ENCODE measurements at places on chromosomes 3 and 15. TPM values are rescaled to one million over a fixed set of nuclear protein-coding genes. Genes with fewer than 3 reads are reported as not detected.

SHQ1 gene
- 33.7 TPM for total RNA-seq

DNA sequence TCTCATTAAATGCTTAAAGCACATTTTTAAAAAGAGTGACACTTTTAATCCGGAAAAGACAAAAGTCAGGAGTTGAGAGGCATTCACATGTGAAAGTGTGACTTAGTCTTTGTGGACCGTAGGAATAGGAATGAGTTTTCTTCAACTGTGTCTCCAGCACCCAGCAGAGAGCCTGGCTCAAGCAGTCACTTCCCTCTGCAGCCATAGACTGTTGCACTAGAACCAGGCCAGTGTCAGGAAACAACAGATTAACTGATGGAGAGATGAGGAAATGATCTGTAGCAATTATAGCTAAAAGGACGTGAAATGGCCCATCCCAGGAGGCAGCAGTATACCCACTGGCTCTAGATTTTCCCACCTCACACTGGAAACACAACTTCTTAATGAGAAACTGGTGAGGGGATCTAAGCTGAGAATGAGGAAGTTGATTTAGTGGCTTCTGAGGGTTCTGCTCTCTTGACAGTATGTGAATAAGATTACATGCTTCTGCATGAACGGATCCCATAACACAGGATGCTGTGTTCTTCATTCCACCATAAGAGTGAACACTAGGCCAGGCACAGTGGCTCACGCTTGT, 19.8 kb downstream of the CFAP92 start:
- DNase-seq, result no peak
- H3K36me3 ChIP-seq, result no peaks in the 10 kb centered on the region
- no peaks in the 10 kb centered on the region for H3K27me3 ChIP-seq
- H3K4me1 ChIP-seq, result no peaks in the 10 kb centered on the region
- H3K4me3 ChIP-seq, result no peak overlapping the region
- H3K27ac ChIP-seq, result no peak overlapping the region

DNA sequence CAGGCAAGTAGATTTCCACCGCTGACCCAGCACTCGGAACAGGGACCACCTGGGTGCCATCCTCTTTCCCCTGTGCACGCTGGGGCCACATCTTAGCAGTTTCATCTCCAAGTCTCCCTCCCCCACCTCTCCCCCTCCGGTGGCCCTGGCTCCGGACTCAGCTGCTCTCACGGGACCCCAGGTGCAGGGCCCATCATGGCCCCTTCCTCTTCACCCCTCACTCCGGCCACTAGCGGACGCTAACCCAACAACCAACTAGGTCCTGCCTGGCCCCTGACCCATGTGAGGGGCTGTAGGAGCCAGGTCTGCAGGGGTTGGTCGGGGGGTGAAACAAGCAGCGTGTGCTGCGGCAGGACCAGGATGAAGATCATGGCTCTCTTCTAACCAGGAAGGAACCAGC, 31.3 kb upstream of the IQSEC1 start:
- no peak overlapping the region for H3K27ac ChIP-seq
- H3K36me3 ChIP-seq, result no peaks in the 10 kb centered on the region
- H3K27me3 ChIP-seq, result no peaks in the 10 kb centered on the region

GRCh38 chr15:30929982-30930381, 26.3 kb downstream of the FAN1 start:
- no peaks in the 10 kb centered on the region for H3K27me3 ChIP-seq
- no peak for DNase-seq
- H3K27ac ChIP-seq, result no peak overlapping the region

DNA sequence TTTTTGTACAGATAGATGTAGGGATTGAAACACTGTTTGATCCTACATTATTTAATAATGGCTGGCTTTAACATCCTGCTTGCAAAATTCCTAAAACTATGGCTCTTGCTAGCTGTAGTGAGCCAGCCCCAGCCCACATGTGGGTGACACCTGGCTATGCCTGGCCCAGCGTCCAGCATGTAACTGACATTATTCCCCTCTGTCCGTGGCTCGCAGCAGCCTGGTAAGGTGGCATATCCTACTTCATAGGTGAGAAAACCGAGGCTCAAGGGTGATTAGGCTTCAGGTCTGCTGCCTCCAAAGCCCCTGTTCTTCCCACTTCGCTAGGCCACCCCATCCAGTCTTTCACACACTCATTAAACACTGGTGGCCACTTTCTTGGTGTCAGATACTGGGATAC, 1.6 kb downstream of the CALML4 start:
- H3K36me3 ChIP-seq, result no peaks in the 10 kb centered on the region
- H3K4me3 ChIP-seq, result no peak overlapping the region
- H3K4me1 ChIP-seq, result peaks cover 21% of the 10 kb centered on the region
- DNase-seq, result no peak
- H3K27me3 ChIP-seq, result no peaks in the 10 kb centered on the region
- no peak overlapping the region for H3K27ac ChIP-seq

GRCh38 chr3:172209333-172210321, 170.2 kb downstream of the FNDC3B start:
- H3K36me3 ChIP-seq, result no peaks in the 10 kb centered on the region
- H3K27ac ChIP-seq, result no peak overlapping the region
- no peaks in the 10 kb centered on the region for H3K27me3 ChIP-seq
- H3K4me3 ChIP-seq, result no peak overlapping the region
- H3K4me1 ChIP-seq, result peaks cover 12% of the 10 kb centered on the region

ATP13A5 gene
- total RNA-seq, result not detected

KLF15 gene
- total RNA-seq, result 19.5 TPM

DNA sequence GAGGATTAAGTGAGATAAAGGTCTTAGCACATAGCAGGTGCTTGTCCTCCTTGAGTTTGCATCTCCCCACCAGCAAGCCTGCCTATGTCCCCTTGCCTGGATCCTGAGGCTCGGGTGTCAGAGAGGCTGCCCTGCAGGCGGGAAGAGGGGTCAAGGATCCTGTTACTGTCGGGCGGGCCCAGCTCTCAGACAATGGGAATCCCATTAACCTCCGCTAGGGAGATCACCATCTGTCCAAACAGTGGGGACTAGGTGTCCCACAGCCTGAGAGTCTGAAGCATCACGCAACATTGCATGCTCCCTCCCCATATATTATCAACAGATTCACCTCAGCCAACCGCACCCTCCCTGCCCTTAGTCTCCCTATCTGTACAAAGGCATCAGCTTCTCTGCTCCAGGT, 151.4 kb downstream of the FBLN2 start:
- no peak overlapping the region for H3K27ac ChIP-seq
- DNase-seq, result no peak
- H3K4me1 ChIP-seq, result peaks cover 15% of the 10 kb centered on the region

OSTN gene
- not detected for total RNA-seq

GRCh38 chr3:93979850-93980676, at the start of gene ARL13B:
ARL13B (plus strand) TSS chr3:93980155; CDS start chr3:93980424, 269 bp downstream.
- no peaks in the 10 kb centered on the region for H3K4me1 ChIP-seq
- H3K27me3 ChIP-seq, result no peaks in the 10 kb centered on the region
- H3K4me3 ChIP-seq, result peak within 1 kb of the TSS; percentile 92
- peak; percentile 94 for DNase-seq

TNNC1 gene
- 5.8 TPM for total RNA-seq

DNA sequence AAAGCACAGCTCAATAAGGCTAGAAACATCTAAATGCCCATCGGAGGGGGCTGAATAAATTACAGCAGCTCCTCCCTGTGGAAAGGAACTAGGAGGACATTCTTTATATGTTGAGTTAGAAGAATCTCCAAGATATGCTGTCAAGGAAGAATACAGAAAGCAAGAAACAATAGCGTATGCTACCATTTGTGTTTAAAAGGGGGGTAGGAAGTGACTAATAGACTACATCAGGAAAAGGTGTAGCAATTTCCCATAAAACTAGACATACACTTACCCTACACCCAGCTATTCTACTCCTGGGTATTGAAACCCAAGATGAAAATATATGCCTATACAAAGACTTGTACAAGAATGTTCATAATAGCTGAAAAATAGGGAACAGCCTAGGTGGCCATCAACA, 21.6 kb downstream of the SEC61A1 start:
- DNase-seq, result no peak
- no peaks in the 10 kb centered on the region for H3K27me3 ChIP-seq
- peaks cover 14% of the 10 kb centered on the region for H3K4me1 ChIP-seq
- no peak overlapping the region for H3K4me3 ChIP-seq
- no peak overlapping the region for H3K27ac ChIP-seq
- H3K36me3 ChIP-seq, result peaks cover 28% of the 10 kb centered on the region

CHRNA5 gene
- total RNA-seq, result 29.3 TPM

DNA sequence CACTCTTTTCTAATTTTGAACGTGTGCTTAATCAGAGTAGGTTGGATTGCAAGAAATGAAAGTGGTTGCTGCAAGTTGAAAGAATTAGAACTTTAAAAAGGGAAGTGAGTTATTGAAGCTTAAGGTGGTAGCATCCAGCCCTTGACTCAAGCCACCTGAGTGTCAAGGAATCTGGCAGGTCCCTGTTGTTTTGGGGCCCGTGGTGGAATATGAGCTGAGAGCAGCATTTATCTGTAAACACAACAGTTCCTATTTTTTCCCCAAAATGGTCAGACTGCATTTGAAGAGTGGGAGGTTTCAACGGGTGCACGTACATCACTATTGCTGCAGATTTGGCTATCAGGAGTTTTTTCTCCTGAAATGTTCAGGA, 1.7 kb downstream of the ITPR1 start:
- H3K27ac ChIP-seq, result no peak overlapping the region
- H3K36me3 ChIP-seq, result no peaks in the 10 kb centered on the region
- H3K27me3 ChIP-seq, result no peaks in the 10 kb centered on the region
- no peak for DNase-seq
- no peak overlapping the region for H3K4me3 ChIP-seq

SPINK8 gene
- total RNA-seq, result not detected

WNT7A gene
- not detected for total RNA-seq

OXNAD1 gene
- 24.8 TPM for total RNA-seq

DNA sequence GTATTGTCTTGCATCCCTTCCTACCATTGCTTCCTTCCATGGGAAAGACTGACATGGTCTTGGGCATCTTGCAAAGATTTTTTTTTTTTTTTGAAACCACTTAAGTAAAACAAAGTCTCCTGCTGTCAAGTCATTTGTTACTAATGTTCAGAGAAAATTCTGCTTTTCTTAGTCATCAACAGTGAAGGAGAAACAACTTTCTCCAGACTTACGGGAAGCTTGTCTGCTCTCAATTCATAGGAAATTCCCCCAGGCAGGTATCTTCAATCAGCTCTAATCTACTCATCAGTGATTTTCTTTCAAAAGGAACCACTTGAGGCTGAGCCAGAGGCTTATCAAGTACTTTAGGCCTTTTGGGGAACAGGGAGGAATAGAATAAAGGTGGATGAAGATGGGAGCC, 15.9 kb upstream of the DRD3 start:
- H3K4me1 ChIP-seq, result no peaks in the 10 kb centered on the region
- H3K27me3 ChIP-seq, result no peaks in the 10 kb centered on the region
- DNase-seq, result no peak

UBE3A gene
- total RNA-seq, result 99.3 TPM

- no peak for DNase-seq
- no peaks in the 10 kb centered on the region for H3K4me1 ChIP-seq
- H3K4me3 ChIP-seq, result no peak overlapping the region
These were observed 43.3 kb downstream of the UBXN7 start for GRCh38 chr3:196388956-196389355.

DNA sequence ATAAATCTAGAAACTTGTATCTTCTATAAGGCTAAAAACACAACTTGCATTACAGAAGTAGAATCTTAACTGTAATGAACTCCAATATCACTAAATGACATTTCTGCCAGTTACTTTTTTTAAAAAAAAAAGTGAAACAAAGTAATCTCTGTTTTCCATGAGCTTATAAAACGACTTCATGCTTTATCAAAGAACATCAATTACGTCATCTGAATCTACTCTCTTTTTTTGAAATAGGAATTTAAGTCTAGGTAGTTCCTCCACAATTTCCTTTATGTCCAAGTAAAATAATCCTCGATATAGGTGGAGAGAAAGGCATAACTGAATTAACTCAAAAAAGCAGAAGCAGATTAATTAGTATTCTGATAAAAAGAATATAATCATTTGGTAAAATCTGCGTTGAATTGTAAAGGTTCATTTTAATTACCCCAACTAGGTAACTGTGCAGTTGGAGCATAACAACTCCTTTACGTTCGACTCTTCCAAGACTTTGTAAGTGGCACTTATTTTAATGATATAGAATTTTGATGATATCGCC, 1.4 kb downstream of the UACA start:
- no peaks in the 10 kb centered on the region for H3K4me1 ChIP-seq
- H3K27me3 ChIP-seq, result no peaks in the 10 kb centered on the region
- no peak overlapping the region for H3K27ac ChIP-seq
- peak overlapping the region; percentile 81 for H3K4me3 ChIP-seq
- no peaks in the 10 kb centered on the region for H3K36me3 ChIP-seq

GRCh38 chr15:26095710-26096330, 232.7 kb upstream of the ATP10A start:
- H3K27me3 ChIP-seq, result no peaks in the 10 kb centered on the region
- no peak overlapping the region for H3K4me3 ChIP-seq
- no peaks in the 10 kb centered on the region for H3K36me3 ChIP-seq
- no peaks in the 10 kb centered on the region for H3K4me1 ChIP-seq
- peak; percentile 38 for DNase-seq

- H3K27me3 ChIP-seq, result no peaks in the 10 kb centered on the region
- H3K4me1 ChIP-seq, result no peaks in the 10 kb centered on the region
- no peaks in the 10 kb centered on the region for H3K36me3 ChIP-seq
These were observed 6.2 kb upstream of the IVD start for GRCh38 chr15:40399370-40399769.

GRCh38 chr3:197428117-197428801, 127.5 kb downstream of the BDH1 start:
- no peak for DNase-seq
- no peak overlapping the region for H3K4me3 ChIP-seq
- no peaks in the 10 kb centered on the region for H3K27me3 ChIP-seq
- H3K36me3 ChIP-seq, result no peaks in the 10 kb centered on the region

GABRA5 gene
- 15.0 TPM for total RNA-seq

CACNA1D gene
- total RNA-seq, result 2.9 TPM

DNA sequence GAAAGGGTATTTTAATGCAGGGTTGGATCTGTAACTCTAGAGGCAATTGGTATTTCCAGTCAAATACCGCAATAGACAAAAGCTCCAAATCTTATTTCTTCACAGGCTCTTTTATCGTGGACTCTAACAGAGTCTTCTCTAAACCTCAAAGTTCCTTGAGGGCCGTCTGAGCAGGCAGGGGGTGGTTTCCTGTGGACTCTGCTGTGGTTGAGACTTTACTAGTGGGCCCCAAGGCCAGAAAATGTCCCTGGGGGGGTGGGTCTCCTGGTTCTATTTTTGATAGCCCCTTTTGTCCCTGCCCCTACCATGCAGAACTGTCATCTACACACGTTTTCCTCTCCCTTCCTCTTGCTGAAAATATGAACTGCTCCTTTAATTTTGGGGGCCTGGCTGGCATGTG, 80.1 kb downstream of the ASB7 start:
- no peak overlapping the region for H3K4me3 ChIP-seq
- H3K4me1 ChIP-seq, result no peaks in the 10 kb centered on the region
- no peak for DNase-seq
- no peaks in the 10 kb centered on the region for H3K36me3 ChIP-seq

SKOR1 gene
- total RNA-seq, result 0.11 TPM

ZMAT3 gene
- 10.4 TPM for total RNA-seq

TMEM42 gene
- total RNA-seq, result 11.2 TPM

DNA sequence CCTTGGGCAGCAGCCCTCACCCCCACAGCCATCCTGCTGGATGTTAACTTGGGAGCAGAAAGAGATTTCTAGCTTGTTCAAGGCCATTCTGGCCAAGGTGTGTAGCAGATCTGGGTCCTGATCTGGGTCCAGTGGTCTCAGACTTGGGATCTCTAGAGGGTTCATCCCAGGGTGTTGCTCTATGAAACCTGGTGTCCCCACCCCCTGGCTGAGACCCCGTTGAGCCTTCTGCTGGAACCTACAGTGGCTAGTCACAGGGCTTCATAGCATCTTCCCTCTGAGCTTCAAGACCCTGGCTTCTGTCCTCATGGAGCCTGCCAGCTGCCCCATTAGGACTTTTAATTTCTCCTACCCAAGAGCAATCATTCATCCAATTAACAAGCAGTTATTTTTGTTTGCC, 64.3 kb downstream of the EPHB1 start:
- H3K27ac ChIP-seq, result no peak overlapping the region
- DNase-seq, result no peak
- no peak overlapping the region for H3K4me3 ChIP-seq
- peaks cover 2% of the 10 kb centered on the region for H3K27me3 ChIP-seq

MESP2 gene
- 0.38 TPM for total RNA-seq
